ENCODE measurements at places on chromosomes 16 and 17. TPM values are rescaled to one million over a fixed set of nuclear protein-coding genes. Genes with fewer than 3 reads are reported as not detected.
A peak's percentile ranks its signal among the peaks of the same experiment; 100 is the strongest.

Gene PPP1R27
- total RNA-seq = not detected

Gene KIF18B
- total RNA-seq = 42.1 TPM

Gene CISD3
- total RNA-seq = 44.0 TPM

Gene IGF2BP1
- total RNA-seq = 0.09 TPM

Gene GP1BA
- not detected for total RNA-seq

Gene CCL3
- 414 TPM for total RNA-seq

Gene DHX40
- total RNA-seq = 17.0 TPM

DNA sequence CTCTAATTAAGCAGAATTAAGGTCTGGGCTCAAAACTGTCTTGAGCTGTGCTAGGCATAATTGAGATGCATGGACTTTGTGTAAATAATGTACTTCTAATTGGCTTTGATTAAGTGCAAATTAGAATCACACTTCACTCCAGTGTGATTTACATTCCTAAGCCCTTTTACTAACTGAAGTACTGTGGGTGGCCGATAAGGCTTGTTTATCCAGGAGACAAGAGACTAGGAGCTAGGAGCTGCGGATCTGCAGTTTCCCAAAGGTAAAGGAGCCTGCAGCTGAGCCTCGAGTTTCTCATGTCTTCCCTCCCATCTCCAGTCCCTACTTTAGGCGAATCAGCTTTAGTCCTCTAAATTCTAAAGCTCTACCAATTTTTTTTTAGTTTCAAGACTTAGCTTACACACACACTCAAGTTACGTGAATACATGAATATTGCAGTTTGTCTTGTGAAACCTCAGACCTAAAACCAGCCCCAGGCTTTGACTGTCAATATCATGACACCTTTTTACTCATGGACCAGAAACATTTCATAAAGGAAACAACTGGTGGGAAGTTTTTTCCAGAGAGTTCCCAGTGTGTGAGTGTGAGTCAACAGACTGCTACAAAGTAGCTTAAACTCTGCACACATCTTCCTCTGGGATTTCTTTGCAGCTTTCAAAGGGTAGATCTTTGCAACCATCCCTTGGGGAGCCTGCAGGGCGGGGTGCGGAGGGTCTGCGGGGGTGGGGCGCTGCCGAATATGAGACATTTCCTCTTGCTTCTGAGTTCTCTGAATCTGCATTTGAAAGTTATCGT lies 113.9 kb upstream of the TBX2 start:
- DNase-seq = no peak

DNA sequence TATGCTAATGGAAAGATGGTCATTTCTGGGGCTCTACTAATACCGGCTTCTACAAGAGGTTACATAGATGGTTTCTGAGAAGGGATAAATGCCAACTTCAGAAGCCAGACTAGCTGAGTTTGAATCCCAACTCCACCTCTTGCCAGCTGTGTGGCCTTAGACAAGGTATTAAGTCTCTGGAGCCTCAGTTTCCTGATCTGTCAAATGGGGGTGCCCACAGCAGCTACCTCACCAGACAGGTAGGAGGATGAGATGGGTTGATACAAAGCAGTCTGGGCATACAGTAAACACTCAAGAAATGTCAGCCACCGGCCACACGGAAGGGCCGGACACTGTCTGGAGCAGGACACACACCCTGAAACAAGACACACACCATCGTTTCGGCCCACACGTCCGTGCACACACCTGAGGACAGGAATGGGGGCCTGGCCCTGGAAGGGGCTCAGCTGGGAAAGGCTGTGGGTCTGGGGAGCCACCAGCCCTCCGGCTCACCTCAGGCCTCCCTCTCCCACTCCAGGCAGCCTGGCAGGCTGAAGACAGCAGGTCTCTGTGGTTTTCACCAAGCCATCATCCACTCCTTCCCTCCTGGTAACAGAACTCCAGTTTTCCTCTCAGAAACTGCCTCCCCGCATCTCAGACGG lies 5.5 kb downstream of the KNOP1 start:
- DNase-seq = no peak

GRCh38 chr17:43309505-43310332 lies 75.9 kb upstream of the RNU2-1 start:
- DNase-seq = peak; percentile 59

- no peak for DNase-seq
Observed at GRCh38 chr16:62889097-62889496, 852.9 kb upstream of the CDH8 start.

GRCh38 chr16:50314665-50315064 lies 48.3 kb downstream of the ADCY7 start:
- no peak for DNase-seq

DNA sequence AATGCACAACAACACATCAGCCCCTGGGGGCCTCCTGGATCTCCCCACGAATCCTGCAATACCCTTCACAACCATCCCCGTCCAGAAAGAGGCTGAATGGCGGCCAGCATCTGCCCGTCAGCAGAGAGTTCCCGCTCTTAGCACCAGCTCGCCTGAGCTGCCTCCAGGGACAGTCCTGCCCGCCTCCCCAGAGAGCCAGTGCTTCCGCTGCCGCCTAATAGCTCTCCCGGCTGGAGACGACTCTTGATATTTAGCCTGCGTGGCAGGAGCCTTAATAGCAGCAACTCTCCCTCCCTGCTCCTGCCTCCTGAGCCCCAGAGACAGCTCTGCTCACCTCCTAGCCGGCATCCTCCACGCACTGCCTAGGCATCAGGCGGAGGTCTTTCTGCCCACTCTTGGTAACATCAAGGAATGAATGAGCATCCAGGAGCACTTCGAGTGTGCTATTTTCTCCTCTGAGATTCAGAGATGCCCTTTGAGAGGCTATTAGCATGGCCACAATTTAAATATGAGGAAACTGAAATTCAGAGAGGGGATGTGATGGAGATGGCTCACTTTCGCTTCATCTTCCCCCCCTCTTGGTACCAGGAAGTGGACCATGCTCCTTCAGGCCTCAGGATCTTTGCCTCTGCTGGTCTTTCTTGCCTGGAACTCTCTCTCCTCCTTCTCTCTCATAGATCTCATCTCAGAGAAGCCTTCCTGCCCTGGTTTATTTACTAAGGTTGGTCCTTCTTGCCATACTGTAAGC lies 67.9 kb downstream of the RAI1 start:
- no peak for DNase-seq

GRCh38 chr17:74744714-74745547 lies 3.5 kb upstream of the NHERF1 start:
- DNase-seq = peak; percentile 96

- DNase-seq = no peak
Observed at GRCh38 chr17:74950207-74950606, 14.5 kb downstream of the OTOP3 start.

- DNase-seq = no peak
Observed at GRCh38 chr16:68200088-68200783, 35.7 kb downstream of the ESRP2 start.

GRCh38 chr16:25018972-25019617 lies 3.9 kb upstream of the ARHGAP17 start:
- DNase-seq = peak; percentile 62

DNA sequence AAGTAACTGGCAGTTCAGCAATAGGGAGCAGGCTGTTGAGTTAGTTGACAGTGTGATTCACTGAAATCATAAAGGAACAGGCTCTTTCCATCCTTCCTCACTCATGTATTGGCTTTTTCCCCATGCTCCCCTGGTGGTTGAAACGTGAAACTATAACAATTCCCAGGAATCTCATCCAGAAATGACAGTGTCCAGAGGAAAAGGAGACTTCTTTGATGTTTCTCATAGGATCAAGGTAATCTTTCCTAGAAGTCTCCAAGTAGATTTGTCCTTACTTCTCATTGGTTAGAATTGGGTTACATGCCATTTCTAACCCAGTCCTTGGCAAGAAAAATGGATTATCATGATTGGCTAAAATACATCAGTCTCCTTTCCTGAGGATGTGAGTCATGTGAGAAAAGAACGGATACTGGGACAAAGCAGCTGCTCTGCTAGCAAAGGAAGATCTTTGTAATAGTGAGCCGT lies 14.4 kb downstream of the TTC19 start:
- DNase-seq = no peak

GRCh38 chr16:50742576-50743200 lies 802 bp downstream of the CYLD start:
- DNase-seq = peak; percentile 87

DNA sequence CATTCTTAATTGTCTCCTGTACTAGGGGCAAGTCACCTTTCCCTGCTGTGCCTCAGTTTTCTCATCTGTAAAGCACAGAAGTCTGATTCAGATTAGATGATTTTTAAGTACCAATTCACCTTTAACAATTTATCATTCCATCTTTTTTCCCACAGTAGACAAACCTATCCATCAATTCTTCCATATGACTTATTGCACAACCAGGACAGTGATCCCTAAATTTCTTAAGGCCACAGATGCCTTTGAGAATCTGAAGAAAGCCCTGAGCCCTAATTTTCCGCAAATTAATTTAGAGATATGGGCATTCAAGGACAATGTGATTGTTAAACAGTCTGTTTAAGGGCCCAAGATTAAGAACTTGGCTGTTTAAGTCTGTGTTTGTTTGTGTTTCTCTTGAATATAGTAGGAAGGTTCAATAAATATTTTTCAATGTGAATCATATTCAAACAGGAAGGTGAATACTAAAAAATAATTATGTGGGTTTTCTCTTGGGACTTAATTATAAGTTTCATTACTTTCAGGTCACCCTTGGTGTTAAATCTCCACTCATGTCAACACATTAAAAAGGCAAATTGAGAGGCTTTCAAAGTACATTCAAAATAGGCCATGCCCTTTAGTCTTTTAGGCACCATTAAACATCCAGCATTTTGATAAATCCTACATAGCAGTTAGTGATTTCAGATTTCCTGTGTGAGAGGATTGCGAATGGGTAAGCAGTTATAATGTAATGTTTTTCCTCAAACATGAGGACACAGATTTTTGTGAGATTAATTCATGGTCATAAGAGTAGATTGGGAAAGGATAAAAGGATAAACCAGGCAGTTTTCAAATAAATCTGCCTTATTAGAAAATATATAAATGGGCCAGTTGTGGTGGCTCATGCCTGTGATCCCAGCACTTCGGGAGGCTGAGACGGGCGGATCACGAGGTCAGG lies 34.9 kb upstream of the MMD start:
- no peak for DNase-seq

- no peak for DNase-seq
Observed at GRCh38 chr16:89443727-89444084, 46.7 kb downstream of the ANKRD11 start.

DNA sequence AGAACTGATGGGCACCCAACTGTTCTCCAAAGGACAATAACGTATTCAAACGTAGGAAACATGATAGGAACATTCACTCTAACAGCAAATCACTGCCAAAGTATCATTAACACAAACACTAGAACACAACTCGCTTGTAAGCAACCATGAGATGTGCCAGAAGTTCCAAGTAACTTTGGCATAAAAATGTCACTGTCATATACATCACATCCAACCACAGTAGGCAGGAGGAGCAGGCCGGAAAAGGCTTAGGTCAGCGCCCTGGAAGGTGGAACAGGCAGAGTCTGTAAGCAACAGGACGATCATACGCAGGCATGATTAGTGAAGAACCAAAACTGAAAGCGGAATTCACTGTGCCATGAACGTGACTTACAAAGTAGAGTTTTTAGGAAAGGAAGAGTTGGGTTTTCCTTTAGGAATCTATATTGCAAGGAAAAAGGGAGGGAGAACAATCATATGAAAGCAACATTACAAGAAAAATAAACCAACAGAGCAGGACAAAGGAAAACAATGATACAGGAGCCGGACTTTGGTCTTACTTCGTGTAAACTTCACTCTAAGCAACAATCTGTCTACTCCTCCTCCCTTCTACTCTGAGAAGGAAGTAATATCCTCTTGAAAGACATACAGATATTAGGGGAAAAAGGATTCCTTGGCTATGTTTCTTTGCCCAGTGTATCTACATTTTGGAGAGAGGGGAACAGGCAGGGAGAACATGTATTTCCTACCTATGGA lies 52.3 kb downstream of the YWHAE start:
- DNase-seq = no peak

DNA sequence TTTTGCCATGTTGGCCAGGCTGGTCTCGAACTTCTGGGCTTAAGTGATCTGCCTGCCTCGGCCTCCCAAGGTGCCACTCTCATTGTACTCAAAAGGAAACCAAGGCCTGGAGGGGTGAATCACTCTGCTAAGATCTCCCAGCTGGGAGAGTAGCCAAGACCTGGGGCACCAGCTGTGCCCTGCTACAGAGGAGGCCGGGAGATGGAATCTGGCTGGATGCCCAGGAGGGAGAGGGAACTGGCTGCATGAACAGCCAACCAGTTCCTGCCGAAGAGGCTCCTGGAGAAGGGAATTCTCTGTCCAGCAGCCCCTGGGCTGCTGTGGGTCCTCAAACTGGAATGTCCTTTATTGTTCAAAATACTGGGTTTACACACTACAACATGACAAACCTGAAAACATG lies 238.7 kb upstream of the CIBAR2 start:
- DNase-seq = no peak

GRCh38 chr16:81405702-81406113 lies 38.9 kb upstream of the CMIP start:
- no peak for DNase-seq

GRCh38 chr16:642189-643049 lies 791 bp downstream of the MCRIP2 start:
- peak; percentile 85 for DNase-seq

DNA sequence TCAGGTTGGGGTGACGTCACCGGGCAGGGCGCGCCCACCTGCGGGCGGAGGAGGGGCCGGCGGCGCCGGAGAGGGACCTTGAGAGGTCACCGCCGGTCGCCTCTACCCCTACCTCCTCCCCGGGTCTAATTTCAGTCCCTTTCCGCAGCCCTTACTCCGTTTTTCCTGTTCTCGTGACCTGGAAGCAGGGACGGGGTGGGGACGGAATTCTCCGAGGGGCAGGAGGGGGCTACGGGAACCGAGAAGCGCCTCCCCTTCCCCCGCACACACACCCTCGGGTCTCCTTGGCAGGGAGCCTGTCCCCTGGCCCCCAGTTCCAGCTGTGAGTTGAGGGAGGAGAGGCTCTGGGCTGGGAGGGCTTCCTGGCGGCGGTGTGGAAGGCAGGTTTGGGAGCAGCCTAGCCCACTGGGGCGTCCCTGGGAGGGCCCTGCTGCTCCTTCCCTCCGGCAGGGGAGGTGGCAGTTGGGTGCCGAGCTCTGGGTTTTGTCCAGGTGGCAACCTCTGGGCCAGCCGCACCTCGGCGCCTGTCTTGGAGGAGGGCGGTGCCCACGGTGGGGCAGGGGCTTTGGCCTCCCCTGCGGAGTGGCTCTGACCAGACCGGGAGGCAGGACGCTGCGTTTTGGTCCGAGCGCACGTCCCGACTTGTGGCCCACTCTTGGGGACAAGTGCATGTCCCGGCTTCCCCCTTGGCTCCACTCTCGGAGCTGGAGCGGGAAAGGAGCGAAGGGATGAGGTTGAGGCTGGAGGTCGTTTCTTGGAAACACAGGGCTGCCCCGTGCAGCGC lies 773 bp downstream of the SYNGR3 start:
- DNase-seq = peak; percentile 88

- DNase-seq = peak; percentile 65
Observed at GRCh38 chr16:78705694-78706093, 606.2 kb downstream of the WWOX start.

DNA sequence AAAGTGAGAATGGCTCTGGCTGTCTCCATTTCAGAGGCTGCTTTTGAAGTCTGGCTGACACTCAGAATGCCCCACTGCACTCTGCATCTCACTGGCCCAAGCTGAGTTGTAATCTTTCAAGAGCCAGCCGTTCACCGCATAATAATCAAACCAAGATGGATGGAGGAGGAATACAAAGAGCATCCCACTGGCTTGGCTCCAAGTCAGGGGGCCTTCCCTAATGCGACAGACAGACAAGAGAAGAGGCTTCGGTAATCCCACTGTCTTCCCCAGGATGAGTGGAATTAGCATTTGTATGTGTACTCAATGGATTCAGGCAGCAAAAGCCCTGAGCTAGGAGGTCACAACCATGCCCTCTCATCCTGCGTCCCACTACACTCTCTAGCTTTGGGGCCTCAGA lies 68.0 kb downstream of the CBLN1 start:
- DNase-seq = no peak

Measured in activated CD4-positive, alpha-beta T cell treated with anti-CD3 and anti-CD28 coated beads, Interleukin-2, amount 10 ng/mL, durations not matched to agents 24 days and 14 days (primary cell).